SK-N-SH (cell line): ENCODE measurements at places on chromosomes 3 and 15. TPM values are rescaled to one million over a fixed set of nuclear protein-coding genes. Genes with fewer than 3 reads are reported as not detected.

DNA sequence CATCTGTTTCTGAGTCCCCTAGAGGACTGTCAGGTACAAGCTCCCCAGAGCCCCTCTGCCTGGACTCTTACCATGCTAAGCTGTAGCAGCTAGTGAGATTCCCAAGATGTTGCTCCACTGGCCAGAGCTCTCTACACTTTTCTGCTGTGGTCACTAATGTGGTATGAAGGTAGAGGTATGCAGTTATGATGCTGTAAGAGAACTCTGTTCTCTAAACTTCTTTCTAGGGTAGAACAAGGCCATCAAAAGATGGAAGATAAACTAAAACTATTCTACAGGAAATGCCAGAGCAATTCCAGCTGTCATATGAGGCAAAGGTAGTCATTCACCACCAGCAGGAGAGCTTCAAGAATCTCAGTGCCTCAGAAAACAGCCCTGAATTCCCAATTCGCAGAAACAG is 517.4 kb upstream of the ARRDC4 start:
- no peak for DNase-seq
- no peak overlapping the region for H3K27ac ChIP-seq
- H3K4me3 ChIP-seq: no peak overlapping the region
- H3K4me1 ChIP-seq: no peaks in the 10 kb centered on the region
- no peaks in the 10 kb centered on the region for H3K27me3 ChIP-seq

DNA sequence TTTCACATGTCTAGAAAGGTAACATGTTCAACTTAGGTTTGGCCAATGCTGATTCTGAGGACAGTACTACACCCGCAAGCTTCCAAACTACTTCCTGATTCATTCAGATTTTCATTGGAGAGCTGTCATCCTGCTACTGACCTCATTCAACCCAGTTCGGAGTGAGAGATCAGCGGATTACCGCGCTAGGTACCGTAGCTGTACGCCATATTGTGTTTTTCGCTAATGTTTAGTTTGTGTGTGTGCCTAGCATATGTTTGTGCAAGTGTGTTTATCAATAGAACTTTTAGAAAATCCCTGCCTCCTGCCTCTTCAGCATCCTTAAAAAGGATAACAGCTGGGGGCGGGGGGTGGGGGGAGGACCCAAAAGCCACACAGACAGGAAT is 1.1 kb downstream of the ZBTB20 start:
- DNase-seq: peak; percentile 51
- peaks cover 2% of the 10 kb centered on the region; the same call in 1 of the 2 replicates for H3K36me3 ChIP-seq
- no peaks in the 10 kb centered on the region for H3K27me3 ChIP-seq
- H3K4me1 ChIP-seq: 0 out of 2 replicates have a peak, but pooled peaks cover 8% of the 10 kb centered on the region
- peak overlapping the region; percentile 92 for H3K27ac ChIP-seq

- H3K4me3 ChIP-seq: no peak overlapping the region
- H3K27me3 ChIP-seq: no peaks in the 10 kb centered on the region
- peaks cover 7% of the 10 kb centered on the region for H3K36me3 ChIP-seq
- peak; percentile 40 for DNase-seq
- H3K27ac ChIP-seq: peak overlapping the region; percentile 96
- H3K4me1 ChIP-seq: peaks cover 81% of the 10 kb centered on the region
These were observed 18.0 kb downstream of the PDIA5 start for GRCh38 chr3:123084738-123085237.

GRCh38 chr3:69406163-69406562 is 20.3 kb upstream of the FRMD4B start:
- H3K36me3 ChIP-seq: no peaks in the 10 kb centered on the region
- no peak for DNase-seq
- peaks cover 2% of the 10 kb centered on the region for H3K4me1 ChIP-seq
- no peaks in the 10 kb centered on the region for H3K27me3 ChIP-seq
- H3K27ac ChIP-seq: no peak overlapping the region

DNA sequence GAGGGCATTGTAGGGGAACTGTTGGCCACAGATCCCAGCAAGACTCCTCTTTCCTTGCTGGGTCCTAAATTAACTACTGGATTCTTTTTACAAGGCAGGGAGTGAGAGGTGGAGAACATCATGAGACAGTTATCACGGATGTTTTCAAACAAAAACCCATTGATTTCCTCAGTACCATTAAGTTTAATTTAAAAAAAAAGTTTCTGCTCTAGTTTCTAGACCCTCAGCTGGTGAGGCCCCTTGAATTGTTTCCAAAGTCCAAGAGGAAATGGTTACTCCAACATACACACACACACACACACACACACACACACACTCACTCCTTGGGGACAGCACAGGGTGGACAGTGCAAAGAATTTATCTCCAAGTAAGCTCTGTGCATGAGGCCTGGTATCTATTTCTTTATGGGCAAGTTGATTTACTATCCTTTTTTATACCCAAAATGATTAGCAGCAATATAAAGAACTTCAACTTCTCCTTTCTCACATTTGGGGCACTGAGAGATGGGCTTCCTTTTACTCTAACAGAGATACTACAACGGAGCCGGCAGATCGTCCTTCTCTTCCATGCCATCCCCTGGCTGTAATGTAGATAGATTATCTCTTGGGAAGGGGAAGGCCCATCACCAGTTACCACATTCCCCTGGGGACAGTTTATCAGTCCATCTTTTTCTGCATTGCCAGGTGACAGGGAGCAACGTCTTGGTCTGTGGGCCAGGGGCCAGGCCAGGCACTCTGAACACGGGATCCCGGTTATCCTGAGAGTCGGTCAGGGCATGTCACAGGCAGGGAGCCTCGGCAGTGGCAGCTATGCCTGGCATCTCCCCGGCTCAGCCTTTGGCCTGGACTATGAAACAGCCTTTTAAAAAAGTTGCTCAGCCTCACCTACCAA is 54.7 kb downstream of the CORO2B start:
- no peak overlapping the region for H3K27ac ChIP-seq
- H3K27me3 ChIP-seq: no peaks in the 10 kb centered on the region
- DNase-seq: no peak
- H3K4me3 ChIP-seq: no peak overlapping the region

DNA sequence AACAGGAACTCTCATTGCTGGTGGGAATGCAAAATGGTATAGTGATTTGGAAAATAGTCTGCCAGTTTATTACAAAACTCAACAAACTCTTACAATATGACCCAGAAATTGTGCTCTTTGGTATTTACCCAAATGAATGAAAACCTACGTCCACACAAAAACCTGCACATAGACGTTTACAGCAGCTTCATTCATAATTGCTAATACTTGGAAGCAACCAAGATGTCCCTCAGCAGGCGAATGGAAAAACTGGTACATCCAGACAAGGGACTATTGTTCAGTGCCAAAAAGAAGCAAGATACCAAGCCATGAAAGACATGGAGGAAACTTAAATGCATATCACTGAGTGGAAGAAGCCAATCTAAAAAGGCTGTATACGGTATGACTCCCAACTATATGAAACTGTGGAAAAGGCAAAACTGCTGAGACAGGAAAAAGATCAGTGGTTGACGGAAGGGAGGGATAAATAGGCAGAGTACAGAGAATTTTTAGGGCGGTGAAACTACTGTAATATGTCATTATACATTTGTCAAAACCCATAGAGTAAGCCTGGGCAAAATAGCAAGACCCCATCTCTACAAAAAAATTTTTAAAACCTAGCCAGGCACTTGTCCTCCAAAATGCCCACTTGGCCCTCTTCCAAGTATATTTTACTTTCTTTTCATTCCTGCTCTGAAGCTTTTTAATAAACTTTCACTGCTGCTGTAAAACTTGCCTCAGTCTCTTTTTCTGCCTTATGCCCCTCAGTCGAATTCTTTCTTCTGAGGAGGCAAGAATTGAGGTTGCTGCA is 4.9 kb upstream of the MKRN2OS start:
- no peaks in the 10 kb centered on the region for H3K27me3 ChIP-seq
- no peak overlapping the region for H3K4me3 ChIP-seq
- H3K27ac ChIP-seq: no peak overlapping the region

GRCh38 chr3:26614006-26614685 is 8.4 kb upstream of the LRRC3B start:
- H3K36me3 ChIP-seq: no peaks in the 10 kb centered on the region
- no peak overlapping the region for H3K27ac ChIP-seq
- H3K4me1 ChIP-seq: no peaks in the 10 kb centered on the region
- H3K4me3 ChIP-seq: no peak overlapping the region
- H3K27me3 ChIP-seq: no peaks in the 10 kb centered on the region

DNA sequence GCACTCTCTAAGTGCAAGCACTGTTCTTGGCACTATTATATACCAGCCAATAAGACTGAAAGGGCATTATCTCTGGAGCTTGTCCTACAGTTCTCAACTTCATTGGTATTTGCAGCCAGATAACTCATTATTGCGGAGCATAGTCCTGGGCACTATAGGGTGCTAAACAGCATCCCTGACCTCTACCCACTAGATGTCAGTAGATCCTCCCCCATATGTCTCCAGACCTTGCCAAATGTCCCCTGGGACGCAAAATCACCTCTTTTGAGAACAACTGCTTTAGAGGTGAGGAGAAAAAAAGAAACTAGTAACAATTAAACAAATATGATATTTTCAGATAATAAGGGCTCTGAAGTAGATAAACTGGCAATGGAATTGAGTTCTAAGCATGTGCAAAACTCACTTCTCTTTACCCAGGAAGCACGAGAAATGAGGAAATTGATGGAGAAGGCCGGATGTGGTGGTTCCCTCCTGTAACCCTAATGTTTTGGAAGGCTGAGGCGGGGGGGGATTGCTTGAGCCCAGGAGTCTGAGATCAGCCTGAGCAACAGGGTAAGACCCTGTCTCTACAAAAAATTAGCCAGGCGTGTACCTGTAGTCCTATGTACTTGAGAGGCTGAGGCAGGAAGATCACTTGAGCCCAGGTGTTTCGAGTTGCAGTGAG is 61.4 kb downstream of the FRMD4B start:
- no peak overlapping the region for H3K4me3 ChIP-seq
- H3K27me3 ChIP-seq: no peaks in the 10 kb centered on the region
- H3K4me1 ChIP-seq: no peaks in the 10 kb centered on the region
- no peak overlapping the region for H3K27ac ChIP-seq
- H3K36me3 ChIP-seq: no peaks in the 10 kb centered on the region

DNA sequence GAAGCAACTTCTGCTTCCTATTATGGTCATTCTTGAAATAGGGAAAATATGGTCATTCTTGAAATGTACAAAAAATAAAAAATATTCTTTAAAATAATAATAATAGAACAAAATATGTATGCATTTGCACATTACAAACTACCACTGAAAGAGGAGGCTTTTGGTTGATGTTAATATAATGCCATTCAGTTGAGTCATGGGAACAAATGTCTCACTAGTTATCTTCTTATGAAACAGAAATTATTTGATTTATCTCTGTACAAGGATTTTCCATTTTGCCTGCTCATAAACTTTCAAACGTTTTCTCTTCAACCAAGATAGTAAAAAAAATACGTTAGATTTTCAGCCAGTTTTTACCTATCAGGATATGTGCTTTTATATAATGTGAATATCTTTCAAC is 1662.7 kb downstream of the OTOL1 start:
- no peak overlapping the region for H3K4me3 ChIP-seq
- H3K27ac ChIP-seq: no peak overlapping the region
- no peaks in the 10 kb centered on the region for H3K36me3 ChIP-seq

DNA sequence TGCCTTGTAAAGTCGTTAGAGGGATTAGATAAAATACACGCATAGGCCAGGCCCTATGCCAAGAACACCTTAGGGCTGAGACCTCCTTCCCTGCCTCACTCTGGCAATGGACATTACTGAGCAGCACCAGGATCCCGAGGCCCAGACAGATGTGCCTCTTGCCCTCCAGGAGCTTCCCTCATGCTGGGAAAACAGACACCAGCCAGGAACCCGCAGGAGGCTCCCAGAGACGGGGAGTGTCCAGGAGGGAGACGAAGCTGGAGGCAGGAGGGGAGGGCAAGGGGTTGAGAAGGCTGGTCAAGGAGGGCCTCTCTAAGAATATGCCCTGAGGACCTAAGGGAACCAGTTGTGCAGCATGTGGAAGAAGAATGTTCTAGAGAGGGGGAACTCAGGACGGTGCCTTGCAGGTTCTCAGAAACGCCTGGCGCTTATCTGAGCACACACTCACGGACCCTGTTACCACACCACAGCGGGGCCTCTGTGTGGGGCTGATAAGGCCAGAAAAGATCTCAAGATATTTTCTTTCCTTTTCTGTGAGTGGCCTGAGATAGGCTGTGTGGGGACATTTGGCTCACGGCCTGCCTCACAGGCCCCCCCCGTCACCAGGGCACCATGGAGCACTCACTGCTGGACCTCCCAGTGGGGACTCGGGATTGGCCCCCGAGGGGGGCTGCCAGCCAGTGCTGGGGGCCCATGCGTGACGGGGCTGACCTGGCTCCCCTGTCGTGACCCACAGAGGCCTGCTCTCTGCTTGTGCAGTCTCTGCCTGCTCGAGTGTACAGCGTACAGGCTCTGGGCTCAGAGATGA is 22.0 kb upstream of the CYP11A1 start:
- peaks cover 44% of the 10 kb centered on the region; the same call in 1 of the 2 replicates for H3K4me1 ChIP-seq
- peak; percentile 62 for DNase-seq
- no peaks in the 10 kb centered on the region for H3K27me3 ChIP-seq
- peak overlapping the region; percentile 5; the same call in 1 of the 2 replicates for H3K27ac ChIP-seq

DNA sequence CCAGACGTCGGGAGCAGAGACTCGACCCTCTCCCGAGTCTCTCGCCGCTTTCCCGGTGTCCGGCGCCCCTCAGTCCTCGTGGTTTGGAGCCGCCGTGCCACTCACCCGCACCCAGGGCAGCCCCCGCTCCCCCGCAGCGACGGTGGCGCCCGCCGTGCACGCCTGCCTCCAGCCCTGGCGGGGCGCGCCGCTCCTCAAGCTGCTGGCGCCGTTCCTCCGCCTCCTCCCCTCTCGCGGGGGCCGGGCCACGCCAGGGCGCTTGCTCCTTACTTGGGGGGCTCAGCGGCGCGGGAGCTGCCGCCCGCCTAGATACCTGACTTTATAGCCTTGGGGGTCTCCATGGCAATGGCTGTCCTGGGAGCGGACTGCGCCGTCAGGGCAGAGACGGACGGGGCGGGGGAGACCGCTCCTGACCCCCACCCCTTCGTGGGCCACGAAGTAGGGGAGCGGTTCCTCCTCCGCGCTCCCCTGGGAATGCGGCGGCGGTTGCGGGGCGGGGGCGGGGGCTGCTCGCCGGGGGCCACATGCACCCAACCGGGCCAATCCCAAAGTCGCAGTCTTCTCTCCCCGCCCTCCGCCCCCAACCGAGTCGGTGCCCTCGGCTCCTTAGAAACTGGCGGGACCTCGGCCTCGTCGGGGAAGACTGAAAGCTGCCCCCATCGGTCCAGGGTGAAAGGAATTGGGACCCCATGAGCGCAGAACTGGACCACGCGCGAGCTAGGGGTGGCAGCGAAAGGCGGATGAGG is at the start of gene ANKRD63:
Gene ANKRD63 (minus strand): TSS at position 196 of the 746 bp plus-strand sequence. CDS start 478 bp downstream, outside the sequence.
- H3K4me1 ChIP-seq: peaks cover 6% of the 10 kb centered on the region
- no peak within 1 kb of the TSS for H3K27ac ChIP-seq
- peak; percentile 81 for DNase-seq
- H3K27me3 ChIP-seq: peaks cover 18% of the 10 kb centered on the region
- H3K36me3 ChIP-seq: no peaks in the 10 kb centered on the region

The GPR149 gene
- polyA plus RNA-seq: not detected in 2 replicates

The VIPR1 gene
- polyA plus RNA-seq: not detected in 2 replicates
